ENCODE measurements at places on chromosomes 5 and 9.

GRCh38 chr5:167921796-167922195 lies 369.6 kb upstream of the WWC1 start:
- DNase-seq = no peak

DNA sequence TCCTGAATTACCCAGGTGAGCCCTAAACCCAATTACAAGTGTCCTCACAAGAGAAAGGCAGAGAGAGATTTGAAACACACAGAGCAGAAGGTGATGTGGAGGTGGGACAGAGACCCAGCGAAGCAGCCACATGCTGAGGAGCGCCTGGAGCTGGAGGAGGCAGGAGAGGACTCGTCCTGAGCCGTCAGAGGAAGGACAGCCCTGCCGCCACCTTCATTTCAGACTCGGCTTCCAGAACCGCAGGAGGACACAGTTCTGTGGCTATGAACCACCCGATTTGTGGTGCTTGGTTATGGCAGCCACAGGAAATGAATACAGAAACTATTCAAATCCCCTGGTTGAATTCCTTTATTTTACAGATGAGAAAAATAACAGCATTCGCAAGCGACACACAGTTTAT lies 16.4 kb upstream of the FBP1 start:
- DNase-seq = no peak

GRCh38 chr9:84163052-84163650 lies 177.4 kb downstream of the SLC28A3 start:
- DNase-seq = no peak

DNA sequence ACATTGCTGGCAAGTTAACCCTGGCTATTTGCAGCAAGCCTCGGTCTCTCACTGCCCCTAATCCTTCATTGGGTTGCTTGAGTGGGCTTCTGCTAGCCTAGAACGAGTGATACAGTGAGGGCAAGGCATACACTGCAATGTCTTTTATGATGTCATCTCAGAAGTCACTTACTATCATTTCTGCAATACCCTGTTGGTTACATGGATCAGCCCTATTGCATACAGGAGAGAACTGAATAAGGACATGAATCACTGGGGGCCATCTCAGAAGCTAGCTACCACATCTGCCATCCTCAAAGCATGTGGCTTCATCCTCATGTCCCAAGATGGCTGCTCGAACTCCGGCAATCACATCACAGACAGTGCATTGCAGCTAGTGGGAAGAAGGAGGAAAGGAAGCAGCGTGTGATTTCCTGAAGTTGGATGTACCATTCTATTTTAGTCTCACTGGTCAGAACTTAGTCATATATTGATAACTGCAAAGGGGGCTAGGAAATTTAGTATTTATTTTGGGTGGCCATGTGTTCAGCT lies 33.3 kb upstream of the CDKN2AIPNL start:
- no peak for DNase-seq

DNA sequence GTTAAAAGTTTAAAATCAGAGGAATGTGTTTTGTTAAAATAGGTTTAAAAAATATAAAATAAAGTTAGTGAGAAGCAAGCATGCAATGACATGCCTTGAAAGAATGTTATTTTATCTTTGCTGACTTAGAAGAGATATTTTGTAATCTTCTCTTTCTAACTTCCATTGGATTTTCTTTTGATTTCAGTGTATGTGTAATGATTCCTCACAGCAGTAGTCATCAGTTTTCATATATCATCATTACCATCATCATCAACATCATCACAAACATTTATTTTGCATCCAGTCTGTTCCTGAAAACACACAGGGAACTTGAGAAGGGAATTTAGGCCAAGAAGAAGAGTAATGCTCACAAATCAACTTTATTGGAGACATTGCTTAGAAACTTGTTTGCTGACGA lies 699.6 kb downstream of the TAF11L14 start:
- no peak for DNase-seq

DNA sequence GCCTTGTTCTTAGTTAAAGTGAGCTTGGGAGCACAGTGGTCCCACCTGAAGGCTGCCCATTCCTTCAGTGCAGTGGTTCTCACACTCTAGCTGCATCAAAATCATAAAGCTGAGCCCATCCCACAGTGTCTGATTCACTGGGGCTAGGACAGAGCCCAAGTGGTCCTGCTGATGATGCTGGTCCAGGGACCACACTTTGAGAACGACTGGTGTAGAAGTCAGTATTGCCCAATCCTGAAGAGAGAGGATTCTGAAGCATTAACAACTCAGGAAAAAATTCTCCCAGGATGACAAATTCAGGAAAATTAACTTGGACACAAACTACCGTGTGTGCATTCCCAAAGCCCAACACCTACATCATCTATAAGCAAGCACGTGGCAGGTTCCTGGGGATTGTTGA lies 176.2 kb downstream of the GABBR2 start:
- DNase-seq = no peak

- no peak for DNase-seq
Measured at GRCh38 chr5:178502401-178503100, 87.6 kb downstream of the COL23A1 start.

DNA sequence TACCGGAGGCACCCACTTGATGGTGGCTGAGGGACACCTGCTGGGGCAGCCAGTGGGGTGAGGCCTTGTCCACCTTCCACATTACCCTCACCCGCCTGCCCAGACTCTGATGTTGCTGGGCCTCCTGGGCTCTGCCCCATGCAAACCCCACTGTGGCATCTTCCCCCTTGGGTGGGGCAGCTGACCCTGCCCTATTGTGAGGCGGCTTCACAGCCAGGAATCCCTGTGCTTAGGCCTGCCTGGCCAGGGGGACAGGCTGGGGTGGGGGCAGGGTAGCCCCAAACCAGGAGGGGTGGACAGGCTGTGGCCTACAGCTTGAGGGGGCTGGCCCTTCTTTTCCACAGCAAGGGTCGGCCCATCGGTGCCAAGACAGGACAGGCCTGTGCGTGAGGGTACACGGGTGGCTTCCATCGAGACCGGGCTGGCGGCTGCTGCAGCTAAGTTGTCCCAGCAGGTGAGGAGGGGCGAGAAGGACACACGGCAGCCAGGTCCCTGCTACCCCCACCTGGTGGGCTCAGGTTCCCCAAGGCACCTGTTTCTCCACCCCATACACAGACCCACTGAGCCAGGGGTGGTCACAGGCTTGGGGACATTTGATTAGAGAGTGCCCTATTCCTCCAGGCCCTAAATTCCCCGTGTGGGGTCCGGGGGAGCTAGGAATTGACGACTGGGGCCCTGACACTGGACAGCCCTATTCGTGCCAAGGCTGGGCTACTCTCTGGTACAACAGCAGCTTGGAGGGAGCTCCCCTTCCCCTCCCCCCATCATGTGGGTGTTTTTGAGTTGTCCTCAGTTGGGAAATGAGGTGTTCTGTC lies 99.2 kb downstream of the PHF2 start:
- no peak for DNase-seq

- DNase-seq = peak; percentile 76
Measured at GRCh38 chr5:122846051-122846550, 688 bp downstream of the SNX24 start.

GRCh38 chr9:81771571-81771970 lies 82.2 kb upstream of the TLE1 start:
- no peak for DNase-seq

DNA sequence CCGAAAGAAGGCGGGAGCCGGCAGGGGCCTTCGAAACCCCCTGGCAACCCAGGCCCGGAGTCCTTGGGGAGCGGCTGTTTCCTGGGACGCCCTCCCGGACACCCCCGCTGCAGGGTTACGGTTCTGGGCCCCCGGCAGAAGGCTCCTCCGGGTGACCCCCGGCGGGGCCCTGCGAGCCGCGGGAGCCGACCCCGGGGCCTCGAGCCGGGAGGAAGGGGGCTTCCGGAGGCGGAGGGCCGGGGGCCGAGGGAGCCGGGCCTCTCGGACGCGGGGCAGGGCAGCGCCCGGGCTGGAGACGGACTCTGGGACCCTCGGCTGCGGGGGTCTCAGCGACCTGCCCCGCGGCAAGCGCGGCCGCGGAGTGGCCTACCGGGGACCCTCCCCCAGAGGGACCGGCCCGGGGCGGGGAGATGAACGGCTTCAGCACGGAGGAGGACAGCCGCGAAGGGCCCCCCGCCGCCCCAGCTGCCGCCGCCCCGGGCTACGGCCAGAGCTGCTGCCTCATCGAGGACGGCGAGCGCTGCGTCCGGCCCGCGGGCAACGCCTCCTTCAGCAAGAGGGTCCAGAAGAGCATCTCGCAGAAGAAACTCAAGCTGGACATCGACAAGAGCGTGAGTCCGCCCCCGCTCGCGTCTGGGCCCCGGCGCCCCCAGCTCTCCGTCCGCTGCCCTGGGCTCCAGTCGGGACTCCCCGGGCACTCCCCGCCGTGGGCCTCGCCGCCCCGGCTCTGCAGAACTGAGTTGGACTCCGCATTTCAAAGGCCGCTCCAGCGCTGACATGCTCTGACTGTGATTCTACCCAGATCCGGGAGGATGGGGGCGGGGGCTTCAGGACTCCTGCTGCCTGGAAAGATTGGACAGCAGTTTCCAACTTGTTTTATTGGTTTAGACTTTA lies 645 bp downstream of the SAP30L start:
- peak; percentile 64 for DNase-seq

GRCh38 chr5:96455789-96456188 lies 22.7 kb upstream of the PCSK1 start:
- DNase-seq = no peak

- DNase-seq = no peak
Measured at GRCh38 chr9:76161541-76161940, 232.7 kb downstream of the RFK start.

DNA sequence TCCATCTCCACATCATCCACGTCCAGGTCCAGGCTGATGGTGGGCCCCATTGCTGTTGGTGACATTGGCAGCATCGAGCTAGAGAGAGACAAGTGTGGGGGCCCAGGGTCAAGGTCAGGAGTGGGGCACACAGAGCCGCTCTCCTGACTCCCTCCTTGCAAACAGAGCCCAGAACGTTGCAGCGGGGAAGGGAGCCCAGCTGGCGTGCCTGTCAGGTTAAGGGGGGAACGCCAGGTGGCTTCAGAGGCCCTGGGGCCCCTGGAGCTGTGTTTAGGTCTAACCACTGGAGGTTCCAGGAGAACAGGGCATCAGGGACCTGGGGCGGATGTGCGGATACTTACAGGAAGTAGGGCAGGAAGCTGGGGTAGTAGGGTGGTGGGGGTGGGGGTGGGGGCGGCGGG lies 7.5 kb downstream of the RNF44 start:
- DNase-seq = no peak

DNA sequence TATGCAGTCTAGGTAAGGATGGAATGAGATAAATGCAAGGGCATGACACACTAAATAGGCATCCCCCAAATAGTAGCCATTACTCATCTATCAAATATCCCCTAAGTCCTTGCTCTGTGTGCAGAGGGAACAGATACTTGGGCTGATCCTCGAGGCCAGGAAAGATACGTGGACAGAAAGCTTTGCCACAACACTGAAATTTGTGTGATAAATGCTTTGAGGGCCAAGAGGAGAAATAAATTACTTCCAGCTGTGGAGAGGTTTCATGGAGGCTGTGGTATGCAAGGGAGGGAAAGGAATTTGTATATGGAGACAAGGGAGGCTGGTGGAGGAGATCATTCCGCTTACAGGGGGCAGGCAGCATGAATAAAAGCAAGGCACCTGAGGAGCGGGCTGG lies 18.5 kb downstream of the ATOX1 start:
- DNase-seq = peak; percentile 48

GRCh38 chr5:42426016-42426415 lies 2.8 kb downstream of the GHR start:
- DNase-seq = no peak

DNA sequence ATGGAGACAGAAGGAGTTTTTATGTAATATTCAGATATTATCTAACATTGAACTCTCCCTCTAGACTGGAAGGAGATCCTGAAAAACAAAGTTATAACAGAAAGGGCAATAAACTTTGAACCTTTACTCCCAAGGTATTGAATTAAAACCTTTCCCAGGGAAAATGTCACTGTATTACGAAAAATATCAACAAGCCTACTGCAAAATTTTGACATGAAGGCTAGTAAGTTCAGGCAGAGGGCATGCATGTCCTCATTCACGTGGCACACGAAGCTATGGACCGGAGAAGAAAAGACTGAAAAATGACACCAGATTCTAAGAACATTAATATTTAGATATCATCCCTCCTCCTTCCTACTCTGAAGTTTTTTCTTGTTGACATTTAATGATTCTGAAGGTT lies 638.8 kb downstream of the LRRC70 start:
- DNase-seq = no peak

GRCh38 chr9:70192707-70193106 lies 66.1 kb upstream of the SMC5 start:
- DNase-seq = peak; percentile 49

GRCh38 chr9:133643362-133643755 lies 7.2 kb downstream of the DBH start:
- no peak for DNase-seq

- peak; percentile 5 for DNase-seq
Measured at GRCh38 chr9:111427186-111427585, 57.0 kb downstream of the ECPAS start.

DNA sequence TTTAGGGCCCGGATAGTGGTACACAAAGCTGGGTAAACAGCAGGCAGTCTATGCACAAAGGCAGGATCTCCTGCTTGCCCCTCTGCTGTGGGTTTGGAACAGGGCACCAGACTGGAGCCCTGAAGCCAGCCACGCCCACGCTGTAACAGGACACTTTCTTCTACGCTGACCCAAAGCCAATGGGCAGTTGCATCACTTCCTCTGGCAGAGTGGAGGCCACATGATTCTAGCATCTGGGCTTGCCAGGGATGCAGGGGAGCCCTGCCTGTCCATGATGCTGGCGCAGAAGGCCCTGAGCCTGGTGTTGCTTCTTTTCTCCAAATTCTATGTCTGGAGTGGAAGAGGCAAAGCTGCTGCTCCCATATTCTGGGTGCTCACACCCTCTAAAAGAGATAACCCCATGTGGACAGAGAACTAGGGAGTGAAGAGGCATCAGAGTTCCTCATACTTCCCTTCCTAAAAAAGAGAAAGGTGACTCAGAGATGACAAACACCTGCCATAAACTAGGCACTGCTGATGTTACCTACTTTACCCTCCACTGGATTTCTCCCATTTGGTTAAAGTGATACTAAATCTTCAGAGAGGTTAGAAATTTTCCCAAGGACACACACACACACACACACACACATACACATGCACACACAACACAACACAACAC lies 260.3 kb upstream of the KLF4 start:
- DNase-seq = peak; percentile 88

DNA sequence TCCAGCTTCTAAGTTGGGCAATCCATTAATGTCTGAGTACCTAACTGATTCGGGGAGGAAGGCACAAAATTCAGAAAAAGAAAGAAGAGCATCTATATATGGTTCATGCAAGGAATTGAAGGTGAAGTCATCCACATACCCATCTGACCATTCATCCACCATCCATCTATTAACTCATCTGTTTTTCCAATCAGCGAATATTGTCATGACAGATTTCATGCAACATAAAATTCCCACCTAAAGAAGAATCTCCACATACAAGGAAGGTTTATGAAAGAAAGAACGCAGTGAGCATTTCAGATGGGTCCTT lies 164.7 kb downstream of the GRIA1 start:
- peak; percentile 19 for DNase-seq

GRCh38 chr9:21266733-21267484 lies 27.1 kb upstream of the IFNA14 start:
- DNase-seq = no peak
